ENCODE measurements at places on chromosomes 12 and 14.

DNA sequence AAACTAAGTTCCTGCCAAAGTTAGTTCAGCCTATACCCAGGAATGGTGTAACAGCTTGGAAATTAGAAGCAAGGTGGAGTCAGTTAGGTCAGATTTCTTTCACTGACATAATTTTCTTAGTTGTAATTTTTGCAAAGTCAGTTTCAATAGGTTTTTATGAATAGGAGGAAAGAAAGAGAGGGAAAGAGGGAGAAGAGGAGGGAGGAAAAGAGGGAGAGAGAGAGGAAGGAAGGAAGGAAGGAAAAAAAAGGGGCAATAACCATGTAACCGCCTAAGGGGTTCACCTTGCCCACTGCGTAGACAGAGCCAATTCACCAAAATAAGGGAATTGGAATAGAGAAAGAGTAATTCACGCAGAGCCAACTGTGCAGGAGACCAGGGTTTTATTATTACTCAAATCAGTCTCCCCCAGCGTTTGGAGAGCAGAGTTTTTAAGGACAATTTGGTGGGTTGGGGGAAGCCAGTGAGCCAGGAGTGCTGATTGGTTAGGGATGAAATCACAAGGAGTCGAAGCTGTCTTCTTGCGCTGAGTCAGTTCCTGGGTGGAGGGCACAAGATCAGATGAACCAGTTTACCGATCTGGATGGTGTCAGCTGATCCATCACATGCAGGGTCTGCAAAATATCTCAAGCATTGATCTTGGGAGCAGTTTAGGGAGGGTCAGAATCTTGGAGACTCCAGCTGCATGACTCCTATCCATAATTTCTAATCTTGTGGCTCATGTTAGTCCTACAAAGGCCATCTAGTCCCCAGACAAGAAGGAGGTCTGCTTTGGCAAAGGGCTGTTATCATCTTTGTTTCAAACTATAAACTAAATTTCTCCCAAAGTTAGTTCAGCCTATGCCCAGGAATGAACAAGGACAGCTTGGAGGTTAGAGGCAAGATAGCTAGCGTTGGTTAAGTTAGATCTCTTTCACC lies 126.0 kb upstream of the AMIGO2 start:
- DNase-seq = no peak

- no peak for DNase-seq
Measured at GRCh38 chr14:70803321-70804310, 5.7 kb downstream of the MAP3K9 start.

DNA sequence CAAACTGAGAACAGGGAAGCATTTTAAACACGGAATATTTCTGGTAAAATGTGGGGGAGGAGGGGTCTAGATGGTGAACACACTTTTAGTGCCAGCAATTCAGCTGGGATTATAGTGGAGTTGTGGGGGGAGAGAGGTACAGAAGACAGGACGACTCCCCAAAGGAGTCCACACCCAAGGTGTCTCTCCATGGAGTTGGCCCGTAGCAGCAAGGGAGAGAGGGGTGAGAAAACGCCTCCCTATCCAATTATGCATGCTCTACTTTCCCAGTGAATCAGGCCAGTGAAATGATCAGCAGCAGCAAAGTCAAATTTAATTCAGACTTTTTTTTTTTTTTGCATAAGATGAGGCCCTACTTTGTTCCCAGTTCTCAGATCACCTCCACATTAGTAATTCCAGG lies 38.6 kb downstream of the BTG1 start:
- DNase-seq = no peak

- no peak for DNase-seq
Measured at GRCh38 chr14:68139431-68140075, 320.0 kb downstream of the RAD51B start.

GRCh38 chr12:120733574-120733973 lies 7.9 kb downstream of the ACADS start:
- DNase-seq = no peak

DNA sequence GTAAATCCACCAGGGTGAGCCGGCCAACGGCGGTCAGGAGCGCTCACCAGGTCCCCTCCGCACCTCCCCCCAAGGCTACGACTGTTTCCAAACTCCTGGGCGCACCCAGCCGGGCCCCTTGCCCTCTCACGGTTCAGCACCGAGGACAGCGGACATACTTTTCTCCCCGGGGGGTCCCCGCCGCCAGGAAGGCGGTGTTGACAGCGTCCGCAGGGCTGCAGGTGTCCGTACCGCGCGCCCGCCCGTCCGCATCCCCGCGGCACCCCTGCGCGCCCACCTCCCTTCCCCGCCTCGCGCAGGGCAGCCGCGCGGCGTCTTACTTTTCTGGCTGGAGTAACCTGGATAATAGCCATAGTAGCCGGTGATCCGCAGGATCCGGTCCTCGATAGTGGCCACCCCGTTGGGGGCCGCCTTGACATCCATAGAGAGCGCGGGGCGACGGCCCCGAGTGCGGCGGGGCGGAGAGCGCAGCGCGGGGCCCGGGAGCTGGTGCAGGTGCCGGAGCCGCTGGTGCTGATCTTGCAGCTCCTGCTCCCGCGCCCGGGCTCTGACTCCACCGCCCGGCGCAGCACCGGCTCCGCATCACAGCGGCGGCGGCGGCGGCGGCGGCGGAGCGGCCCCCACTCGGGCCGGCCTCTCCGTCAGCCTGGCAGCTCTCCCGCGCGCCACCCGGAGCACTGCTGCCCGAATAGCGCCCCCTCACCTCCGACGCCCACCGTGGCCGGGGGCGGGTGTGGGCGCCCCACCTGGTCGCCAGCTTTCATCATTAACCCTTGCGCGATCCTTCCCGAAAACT lies at the start of gene SLC35F4:
SLC35F4 (minus strand) TSS at position 690 of the 796 bp plus-strand sequence.
- DNase-seq = no peak

- no peak for DNase-seq
Measured at GRCh38 chr12:1841586-1842182, 21.3 kb downstream of the LRTM2 start.

- peak; percentile 65 for DNase-seq
Measured at GRCh38 chr14:77372304-77372841, 4.5 kb downstream of the TMED8 start.

GRCh38 chr12:32983968-32984367 lies 87.4 kb upstream of the PKP2 start:
- no peak for DNase-seq

Measured in HCEC 1CT (cell line).